ENCODE measurements at places on chromosomes 1 and 21.

DNA sequence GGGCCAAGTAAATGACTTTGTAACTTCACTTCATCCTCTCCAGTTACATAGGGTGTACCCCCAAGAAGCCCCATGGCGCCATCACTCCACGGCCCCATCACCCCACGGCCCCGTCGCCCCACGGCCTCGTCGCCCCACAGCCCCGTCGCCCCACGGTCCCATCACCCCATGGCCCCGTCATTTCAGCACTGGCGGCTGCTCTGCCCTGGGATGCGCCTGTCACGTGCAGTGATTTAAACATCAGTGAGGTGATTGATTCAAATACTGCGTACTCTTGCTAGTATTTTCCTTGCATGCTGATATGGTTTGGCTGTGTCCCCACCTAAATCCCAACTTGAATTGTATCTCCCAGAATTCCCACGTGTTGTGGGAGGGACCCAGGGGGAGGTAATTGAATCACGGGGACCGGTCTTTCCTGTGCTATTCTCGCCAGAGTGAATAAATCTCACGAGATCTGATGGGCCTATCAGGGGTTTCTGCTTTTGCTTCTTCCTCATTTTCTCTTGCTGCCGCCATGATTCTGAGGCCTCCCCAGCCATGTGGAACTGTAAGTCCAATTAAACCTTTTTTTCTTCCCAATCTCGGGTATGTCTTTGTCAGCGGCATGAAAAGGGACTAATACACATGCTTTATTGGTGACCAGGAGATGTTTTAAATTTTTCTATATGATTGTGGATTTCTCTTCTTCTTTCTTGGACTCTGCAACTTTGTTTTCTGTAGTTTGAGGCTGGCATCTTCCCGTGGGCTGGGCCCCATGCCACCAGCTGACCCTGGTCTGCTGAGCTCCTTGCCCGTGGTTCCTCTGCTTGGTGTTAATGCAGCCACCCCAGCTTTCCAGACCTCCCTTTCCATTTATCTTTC is 50.1 kb upstream of the PCBP3 start:
- no peak for DNase-seq

GRCh38 chr1:65425697-65426096 is 5.2 kb downstream of the LEPR start:
- no peak for DNase-seq

- no peak for DNase-seq
Observed at GRCh38 chr1:230937371-230937770, 41.3 kb downstream of the TTC13 start.

DNA sequence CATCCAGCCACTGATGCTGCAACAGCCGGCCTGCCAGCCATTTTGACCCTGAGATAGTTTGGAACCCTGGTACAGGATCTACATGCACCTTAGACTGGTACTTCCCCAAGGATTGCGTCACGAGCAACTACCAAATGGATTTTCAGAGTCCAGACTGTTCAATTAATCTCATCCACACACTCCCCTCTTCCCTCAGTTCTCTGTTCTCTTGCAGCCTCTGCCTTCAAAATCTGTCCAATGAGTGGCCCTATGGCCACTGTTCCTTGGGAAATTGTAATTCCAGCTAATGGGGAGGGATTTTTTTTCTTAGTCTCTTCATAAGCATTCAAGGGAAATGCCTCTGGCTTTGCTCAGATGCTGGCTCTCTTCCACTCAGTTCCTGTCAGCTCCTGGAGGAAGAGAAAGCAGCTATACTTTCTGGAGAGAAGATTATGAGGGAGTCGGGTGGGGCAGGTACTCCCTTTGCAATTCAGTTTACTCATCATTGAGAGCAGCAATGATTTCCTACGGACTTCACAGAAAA is 19.8 kb upstream of the UAP1 start:
- no peak for DNase-seq

DNA sequence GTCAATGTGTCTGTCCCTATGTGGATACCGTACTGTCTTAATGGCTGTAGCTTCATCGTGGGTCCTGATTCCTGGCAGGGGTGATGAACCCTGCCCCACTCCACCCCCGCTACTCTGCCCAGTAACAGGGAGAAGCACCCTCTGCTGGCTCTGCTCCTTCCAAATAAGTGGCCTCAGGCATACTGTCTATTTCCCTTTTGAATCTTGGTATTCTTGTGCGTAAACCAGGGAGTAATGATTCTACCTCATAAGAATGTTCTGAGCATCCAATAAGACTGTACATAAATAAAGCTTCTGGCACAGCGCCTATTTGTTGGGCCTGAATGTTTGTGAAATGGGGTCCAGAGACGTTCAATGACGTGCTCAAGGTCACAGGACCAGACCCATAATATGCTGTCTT is 35.2 kb upstream of the CTPS1 start:
- no peak for DNase-seq

GRCh38 chr1:185636848-185637247 is 97.3 kb upstream of the HMCN1 start:
- no peak for DNase-seq

- DNase-seq: no peak
Observed at GRCh38 chr1:113659035-113659434, 100.3 kb downstream of the PHTF1 start.

- DNase-seq: no peak
Observed at GRCh38 chr1:177794376-177794991, 175.4 kb downstream of the SEC16B start.

GRCh38 chr1:233615571-233615970 is 1.7 kb downstream of the KCNK1 start:
- DNase-seq: no peak

GRCh38 chr1:29459620-29459945 is 223.3 kb downstream of the PTPRU start:
- DNase-seq: no peak

DNA sequence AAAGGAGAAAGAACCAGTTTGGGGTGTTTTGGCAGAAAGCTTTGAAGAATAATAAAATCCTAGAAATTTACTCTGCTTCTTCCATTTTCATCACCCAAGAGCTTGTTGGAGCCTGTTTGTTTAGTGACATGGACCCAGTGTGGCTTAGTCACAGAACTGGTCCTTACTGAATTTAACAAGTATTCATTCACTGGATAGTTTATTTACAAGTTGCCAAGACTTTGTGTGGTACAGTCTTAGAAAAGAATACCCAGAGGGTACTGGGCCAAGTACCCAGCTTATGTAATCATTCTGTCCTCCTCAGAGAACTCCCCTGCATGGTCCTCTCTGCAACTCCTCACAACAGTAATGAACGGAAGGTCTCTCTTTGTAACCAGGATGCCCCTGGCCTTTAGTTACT is 16.4 kb downstream of the RAB4A start:
- DNase-seq: no peak

GRCh38 chr1:206486995-206487788 is 16.9 kb downstream of the IKBKE start:
- DNase-seq: no peak

GRCh38 chr1:101697072-101697471 is 299.7 kb downstream of the OLFM3 start:
- no peak for DNase-seq

DNA sequence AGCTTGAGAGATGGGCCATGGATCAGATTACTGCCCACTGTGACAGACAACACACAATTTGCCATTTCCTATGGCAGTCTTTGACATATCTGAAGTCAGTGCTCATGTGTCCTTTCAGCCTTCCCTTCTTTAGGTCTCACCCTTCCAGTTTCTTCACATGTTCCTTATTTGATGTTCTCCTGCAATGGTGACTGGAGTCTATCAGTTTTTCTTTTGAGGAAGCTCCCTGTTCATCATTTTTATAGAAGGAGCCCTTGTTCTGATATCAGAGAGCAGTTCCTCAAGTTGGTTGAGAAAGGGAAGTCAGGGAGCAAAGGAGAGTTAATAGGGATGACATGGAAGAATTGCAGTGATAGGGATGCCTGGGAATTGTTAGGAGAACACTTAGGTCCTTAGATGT is 42.2 kb downstream of the DISC1 start:
- no peak for DNase-seq

DNA sequence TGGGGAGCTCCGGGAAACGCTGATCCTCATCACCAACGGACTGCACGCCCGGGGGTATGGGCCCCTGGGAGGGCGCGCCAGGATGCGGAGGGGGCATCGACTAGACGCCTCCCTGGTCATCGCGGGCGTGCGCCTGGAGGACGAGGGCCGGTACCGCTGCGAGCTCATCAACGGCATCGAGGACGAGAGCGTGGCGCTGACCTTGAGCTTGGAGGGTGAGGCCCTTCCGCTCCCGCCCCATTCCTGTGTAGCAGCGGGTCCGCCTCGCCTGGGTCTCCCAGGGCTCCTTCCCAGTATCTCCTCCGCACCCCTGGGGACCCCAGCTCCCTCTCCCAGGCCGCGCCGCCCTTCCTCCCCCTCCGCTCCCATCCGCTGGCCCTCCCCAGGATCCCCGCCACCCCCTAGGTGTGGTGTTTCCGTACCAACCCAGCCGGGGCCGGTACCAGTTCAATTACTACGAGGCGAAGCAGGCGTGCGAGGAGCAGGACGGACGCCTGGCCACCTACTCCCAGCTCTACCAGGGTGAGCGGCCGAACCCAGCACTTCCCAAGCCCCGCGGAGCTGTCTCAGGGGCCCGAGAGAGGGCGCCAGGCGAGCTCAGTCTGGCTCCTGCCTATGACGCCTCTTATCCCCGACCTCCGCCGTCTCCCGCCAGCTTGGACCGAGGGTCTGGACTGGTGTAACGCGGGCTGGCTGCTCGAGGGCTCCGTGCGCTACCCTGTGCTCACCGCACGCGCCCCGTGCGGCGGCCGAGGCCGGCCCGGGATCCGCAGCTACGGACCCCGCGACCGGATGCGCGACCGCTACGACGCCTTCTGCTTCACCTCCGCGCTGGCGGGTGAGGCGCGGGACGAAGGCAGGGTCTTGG is 5.0 kb downstream of the HAPLN2 start:
- DNase-seq: no peak

DNA sequence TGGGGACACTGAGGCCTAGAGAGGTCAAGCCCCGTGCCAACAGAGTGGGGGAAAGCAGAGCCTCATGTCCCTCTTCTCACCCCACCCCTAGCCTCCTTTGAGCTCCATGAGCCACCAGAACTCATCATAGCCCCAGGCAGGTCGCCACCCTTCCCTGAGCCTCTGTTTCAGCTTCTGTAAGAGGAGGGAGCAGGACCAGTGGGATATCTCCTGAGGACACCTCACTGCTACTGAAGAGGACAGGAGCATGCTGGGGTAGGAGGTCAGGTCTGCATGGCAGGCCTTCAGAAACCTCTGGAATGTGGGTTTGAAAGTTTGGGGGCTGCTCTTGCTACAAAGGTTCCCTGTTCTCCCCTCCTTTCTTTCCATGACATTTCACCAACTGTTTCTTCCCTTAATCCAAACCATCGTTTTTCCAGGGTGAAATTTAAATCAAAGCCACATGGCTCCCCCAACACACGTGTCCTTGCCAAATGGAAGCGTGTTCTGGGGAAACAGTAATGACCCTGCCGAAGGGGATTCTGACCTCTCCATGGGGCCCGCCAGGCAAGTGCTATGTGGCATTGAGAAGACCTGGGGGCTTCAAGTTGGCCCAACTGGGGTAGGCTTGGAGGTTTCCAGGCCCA is 88.1 kb upstream of the RUNX3 start:
- no peak for DNase-seq

DNA sequence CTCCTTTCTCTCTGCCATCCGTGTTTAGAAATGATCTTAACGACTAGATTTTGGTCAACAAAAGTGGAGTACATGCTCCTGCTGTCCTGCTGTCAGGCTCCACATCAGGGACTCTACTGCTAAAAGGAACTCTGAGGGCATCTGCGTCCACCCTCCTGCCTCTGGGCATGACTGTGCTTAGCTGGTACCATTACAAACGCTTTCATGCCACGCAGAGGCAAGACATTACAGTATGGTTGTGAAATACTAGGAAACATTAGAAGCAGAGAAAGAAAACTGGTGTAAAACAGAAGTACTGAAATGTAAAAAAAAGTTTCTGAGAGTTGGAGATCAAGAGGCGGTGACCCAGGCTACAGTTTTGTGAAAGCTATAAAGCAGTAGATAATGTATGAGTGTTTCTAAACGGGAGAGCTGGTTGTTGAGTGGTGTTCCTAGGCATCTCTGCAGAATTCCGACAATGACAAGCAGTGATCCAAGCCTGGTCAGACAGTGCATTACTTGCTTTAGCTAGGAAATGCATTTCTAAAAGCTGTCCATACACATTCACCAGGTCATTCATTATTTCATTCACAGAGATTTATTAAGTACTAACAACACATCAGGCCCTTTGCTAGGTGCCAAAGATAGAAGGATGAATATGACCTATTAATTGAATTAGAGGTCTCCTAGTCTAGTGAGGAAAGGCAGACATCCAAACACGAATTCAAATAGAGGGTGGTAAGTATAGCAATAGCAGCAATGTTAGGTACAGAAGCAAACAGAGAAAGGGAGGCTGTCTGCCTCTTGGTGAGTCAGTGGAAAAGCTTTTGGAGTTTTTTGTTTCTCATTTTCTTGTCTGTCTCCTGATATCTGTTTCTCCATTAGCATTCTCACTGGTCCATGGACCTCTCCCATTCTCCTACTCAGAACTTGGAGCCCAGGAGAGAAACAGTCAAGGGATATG is 401.9 kb downstream of the LMO4 start:
- DNase-seq: no peak

DNA sequence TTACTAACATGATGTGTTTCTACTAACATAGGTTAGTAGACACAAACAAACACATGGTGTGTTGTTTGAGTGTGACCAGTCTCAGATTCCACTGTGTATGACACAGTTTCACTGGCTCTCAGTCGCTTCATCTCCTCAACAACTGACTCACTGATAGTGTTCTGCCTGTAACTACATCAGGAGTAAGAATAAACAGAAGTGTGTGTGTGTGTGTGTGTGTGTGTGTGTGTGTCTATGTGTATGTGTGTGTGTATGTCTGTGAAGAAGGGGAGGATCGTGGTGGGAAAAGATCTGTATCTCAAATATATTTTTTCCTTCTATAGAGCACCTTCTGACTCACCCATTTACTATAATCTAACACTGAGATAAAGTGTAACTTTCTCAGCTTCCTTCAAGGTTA is 391.0 kb downstream of the PTPRC start:
- DNase-seq: no peak

DNA sequence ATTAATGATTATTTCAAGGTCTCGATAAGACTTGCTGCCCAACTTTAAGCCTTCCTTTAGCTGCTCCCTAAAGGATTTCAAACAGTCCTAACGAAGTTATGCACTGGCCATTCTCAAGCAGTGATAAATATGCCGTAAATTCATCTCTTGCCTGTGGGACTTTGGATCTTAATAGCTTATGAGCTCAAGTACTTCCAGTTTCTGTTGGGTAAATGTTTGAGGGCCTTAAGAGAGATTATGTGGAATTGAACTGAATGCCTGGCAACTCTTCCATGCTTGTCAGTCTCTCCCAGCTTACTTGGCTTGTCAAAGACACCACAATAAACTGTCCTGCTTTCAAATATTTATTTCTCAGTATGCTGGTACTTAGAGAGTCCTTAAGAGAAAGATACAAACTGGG is 3.5 kb upstream of the OR10J4 start:
- no peak for DNase-seq

DNA sequence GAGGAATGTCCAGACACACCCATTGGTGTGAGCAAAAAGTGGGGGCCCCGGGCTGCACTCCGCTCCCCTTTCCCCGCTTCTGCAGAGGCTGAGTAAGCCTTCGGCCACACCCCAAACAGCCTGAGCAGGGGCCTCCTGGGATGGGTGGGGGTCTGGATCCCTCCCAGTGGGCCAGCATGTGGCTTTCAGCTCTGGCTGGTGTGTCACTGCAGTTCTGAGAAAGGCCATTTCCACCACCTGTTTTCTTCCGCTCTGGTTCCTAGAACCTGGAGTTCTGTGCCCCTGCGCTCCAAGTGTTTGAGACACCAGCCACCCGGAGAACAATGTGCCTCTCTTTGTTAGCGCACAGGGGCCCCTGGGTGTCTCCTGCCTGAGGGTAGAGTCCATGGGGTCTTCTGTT is 30.9 kb downstream of the SLC37A1 start:
- DNase-seq: no peak
